NCI-H2171 (cell line): ENCODE measurements at places on chromosomes 4 and X.

DNA sequence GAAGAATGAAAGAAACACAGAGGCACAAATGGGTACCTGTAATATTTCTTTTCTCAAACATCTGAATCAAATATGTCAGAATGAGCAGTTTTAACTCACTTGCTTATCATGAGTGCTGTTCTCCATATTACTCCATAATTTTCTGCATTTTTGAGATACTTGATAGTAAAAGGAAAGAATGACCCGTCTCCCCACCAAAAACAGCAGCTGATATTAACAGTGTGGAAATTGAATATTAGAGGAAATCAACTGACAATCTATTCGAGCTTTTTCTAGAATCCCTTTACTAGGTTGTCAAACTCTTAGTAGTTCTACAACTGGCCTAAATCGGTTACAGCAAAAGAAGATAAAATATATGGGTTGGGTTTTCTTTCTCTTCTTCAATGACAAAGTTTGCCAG lies 49.9 kb upstream of the HELT start:
- DNase-seq, result no peak

DNA sequence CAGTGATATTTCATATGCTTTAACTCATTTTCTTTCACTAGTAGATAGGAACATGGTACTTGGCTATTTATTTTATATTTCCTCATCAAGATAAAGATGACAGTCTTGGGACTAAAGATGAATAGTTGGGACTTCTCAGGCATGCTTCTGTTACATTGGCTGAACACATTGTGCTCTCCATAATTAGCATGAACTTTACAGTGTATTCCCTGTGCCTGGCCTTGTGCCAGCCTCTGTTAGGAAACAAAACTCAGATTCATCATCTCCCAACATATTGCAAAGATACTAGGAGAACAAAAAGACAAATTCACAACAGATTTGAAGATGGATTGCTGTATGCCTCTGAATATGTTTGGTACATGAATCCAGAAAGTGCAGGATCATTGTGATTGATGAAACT lies 26.4 kb downstream of the GRIA2 start:
- no peak for DNase-seq

DNA sequence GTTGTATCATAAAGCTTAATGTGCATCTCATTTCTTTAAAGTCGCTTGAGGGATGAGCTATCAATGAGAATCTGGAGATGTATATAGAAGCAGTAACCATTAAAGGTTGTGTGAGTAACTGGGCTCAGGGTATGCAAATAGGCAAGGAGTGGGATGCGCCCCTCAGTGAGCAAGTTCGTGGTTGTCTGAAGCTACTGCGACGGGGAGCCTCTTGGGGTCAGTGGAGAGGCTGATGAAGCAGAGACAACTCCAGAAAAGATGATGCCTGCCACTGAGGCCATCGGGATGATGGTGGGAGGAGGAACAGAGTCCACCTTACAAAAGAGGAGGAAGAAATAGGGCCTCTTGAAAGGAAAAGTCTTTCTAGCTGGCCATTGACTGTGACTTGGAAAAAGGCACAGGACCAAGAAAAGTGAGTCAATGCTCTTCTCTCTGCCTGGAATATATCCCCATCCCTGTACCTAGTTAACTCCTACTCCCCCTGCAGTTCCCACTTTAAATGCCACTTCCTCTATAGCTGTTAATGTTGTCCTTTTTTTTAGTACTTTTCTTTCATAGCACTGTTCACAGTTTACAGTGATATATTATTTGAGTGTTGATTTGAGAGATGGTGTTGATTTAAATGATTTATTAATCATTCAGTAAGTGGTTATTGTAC lies 51.4 kb upstream of the LSM6 start:
- DNase-seq, result no peak

DNA sequence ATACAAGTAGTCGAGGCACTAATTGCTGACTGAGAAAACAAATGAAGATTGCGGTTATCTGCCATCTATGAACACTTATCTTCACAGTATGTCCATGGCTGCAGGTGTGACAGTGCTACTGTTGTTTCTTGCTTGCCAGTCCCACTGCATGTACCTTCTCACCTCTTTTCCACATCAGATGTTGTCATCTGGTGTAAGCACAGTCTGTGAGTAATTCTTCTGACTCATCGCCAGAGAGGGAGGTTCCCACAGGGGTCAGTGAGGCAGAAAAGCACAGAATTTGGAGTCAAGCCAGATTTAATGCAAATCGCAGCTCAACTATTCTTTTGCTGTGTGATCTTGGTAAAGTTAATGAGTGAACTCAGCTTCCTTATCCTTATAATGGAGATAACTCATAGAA lies 144.4 kb downstream of the GLRA2 start:
- peak; percentile 67 for DNase-seq

DNA sequence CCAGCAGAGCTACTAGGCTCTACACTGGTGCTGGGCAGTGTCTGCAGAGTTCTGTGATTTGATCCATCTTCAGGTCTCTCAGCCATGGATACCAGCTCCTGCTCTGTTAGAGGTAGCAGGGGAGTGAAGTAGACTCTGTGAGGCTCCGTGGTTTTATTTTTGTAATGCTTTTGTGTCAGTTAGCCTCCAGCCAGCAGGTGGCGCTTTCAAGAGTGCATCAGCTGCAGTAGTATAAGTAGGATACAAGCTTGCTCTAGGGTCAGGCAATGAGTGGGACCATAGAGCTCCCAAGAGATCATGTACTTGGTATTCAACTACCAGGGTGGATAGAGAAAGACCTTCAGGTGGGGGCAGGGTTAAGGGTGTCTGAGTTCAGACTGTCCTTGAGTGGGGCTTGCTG lies 362.5 kb upstream of the TRAM1L1 start:
- peak; percentile 2 for DNase-seq

GRCh38 chrX:140701480-140701879 lies 8.1 kb upstream of the LINC00632 start:
- no peak for DNase-seq

- DNase-seq, result no peak
Observed at GRCh38 chr4:176817204-176817603, 24.5 kb upstream of the VEGFC start.

DNA sequence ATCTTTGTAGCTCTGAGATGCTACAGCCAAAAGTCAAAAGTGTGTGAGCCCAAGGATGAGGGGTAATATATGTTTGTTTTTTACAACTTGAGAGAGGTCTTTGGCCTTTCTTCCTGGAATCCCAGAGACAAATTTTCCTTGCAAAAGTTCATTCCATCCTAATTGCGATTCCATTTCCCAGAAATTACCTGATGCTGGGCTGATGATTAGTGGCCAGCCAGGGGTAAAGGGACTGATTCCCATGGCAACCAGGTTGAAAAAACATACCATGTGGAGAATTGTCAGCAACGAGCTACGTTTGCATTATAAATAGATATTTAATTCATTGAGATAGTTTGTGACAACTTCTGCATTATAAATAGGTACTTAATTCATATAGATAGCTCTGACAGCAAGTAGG lies 17.8 kb downstream of the IGSF1 start:
- no peak for DNase-seq

GRCh38 chr4:39668887-39669286 lies 29.0 kb upstream of the UBE2K start:
- no peak for DNase-seq

- DNase-seq, result no peak
Observed at GRCh38 chr4:30815685-30816084, 95.5 kb downstream of the PCDH7 start.

DNA sequence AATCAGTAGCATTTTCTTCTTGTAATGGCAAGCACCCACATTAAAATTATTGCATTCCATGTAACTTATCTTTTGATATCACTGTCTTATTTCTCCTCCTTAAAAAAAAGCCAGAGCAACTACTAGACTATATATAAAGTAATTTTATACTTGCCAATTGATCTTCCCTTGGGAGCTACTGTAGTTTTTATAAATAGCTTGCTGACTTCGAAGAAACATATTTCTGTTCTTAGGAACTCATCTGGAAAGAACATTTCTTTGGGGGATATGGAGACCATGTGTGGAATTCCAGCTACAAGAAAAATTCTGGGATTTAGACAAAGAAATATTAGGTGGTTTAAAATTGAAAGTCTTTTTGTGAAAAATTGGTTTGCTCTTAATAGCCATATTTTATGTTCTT lies 94.9 kb downstream of the BMPR1B start:
- DNase-seq, result no peak

- no peak for DNase-seq
Observed at GRCh38 chrX:136636121-136636520, 11.8 kb upstream of the CD40LG start.

DNA sequence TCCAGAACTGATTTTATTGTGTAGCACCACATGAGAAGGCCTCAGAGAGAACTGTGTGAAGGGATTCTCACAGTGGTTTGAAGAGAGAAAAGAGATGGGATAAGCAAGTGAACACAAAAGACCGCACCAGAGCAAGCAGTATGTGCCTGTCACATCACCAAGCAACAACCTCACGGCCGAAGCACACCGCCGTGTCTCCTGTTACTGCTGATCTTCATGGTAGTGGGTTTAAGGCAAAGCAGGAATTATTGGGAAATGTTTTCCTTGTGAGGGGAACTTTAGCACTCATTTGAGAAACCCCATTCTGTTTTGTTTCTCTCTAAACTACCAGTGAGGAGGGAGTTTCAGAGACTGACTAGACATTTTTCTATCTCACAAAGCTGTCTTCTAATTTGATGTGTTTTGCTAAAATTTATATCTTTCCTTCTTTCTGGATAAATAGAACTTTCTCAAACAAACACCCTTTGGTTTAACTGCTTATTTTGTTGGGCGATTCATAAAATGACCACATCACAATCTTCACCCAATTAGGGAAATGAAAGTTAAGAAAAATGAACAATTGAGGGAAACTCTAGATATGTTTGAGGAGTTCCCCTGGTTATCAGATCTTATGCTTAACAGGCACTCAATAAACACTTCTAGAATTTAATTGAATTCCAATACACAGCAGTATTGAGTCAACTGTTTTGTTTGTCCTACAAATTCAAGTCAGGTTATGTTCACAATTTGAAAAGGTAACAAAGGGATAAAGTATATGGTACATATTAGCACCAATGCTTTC lies 16.5 kb downstream of the SH3KBP1 start:
- no peak for DNase-seq

GRCh38 chr4:73068491-73069337 lies 802 bp downstream of the COX18 start:
- no peak for DNase-seq

DNA sequence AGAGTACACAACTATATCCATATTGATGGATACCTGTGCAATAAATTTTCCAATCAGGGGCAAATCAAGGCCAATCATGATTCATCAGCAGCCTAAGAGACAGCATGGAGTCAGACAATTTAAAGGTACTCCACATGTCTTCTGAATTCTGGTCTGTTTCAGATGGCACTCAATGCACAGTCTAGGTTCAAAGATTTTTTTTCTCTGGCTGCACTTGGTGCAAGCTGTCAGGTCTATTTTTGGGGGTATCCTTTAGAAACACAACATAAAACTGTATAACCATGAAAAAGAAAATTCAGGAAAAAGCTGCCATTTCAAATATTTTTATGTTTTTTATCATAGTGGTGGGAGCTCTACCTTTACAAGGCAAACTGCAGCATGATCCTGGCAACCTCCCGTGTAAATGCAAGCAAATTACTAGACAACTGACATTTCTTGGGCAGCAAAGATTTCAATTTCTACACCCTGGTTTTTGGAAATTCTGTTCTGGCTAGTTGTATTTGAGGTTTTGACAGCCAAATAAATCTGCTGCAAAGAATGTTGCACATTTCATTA lies 310.3 kb downstream of the KCNIP4 start:
- no peak for DNase-seq

DNA sequence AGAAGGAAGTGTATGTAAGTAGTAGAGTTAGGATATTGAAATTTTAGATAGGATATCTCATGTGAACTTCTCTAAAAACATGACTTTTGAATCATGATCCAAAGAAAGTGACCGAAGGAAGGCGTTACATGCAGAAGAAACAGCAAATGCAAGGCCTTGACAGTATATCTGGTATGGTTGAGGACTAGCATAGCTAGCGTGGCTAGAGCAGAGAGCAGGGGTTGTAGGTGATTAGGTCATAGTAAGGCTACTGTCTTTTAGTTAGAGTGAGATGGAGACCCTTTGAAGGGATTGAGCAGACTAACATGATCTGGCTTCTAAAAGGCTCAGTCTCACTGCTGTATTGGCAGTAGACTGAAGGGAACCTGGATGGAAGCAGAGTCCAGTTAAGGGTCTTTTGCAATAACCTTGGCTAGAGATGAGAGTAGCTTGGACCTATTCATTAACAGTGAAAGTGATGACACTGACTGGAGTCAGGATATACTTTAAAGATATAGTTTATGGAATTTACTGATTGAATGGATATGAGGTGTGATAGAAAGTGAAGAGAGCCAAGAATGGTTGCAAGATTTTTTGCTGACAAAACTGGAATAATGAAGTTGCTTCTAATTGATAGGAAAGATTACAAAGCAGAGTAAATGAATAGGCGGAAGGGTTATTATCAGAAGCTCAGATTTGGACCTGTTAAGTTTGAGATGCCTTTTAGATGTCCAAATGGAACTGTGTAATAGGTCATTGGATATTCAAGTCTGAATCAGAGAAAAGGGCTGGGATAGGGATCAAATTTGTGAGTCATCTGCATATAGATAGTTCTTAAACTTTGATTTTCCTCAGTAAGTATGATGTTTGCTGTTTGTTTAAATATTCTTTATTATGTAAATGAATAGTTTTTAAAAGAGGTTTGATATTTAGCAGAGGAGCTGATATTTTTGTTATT lies 59.8 kb downstream of the MRPL1 start:
- DNase-seq, result no peak

GRCh38 chr4:5470318-5471198 lies 237.8 kb downstream of the EVC2 start:
- no peak for DNase-seq

- no peak for DNase-seq
Observed at GRCh38 chr4:96593422-96593821, 753.5 kb downstream of the PDHA2 start.

- DNase-seq, result no peak
Observed at GRCh38 chr4:165294907-165295306, 32.6 kb upstream of the MSMO1 start.

DNA sequence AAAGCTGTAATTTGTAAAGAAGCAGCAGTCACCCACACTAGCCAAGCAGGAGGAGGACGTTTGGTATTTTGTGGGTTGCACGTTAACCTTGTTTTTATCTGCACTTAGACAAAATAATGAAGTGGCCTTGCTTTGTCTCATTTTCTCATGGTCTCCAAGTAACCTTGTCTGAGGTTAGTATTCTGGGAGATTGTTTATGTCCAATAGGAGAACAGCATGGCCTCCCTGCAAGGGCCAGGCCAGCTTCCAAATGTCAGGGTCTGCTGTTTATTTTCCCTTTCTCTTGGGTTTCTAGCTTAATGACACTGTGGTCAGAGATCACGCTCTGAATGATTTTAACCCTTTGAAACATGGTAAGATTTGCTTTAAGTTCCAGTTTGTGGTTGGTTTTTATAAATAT lies 29.9 kb downstream of the PNMA6E start:
- no peak for DNase-seq

DNA sequence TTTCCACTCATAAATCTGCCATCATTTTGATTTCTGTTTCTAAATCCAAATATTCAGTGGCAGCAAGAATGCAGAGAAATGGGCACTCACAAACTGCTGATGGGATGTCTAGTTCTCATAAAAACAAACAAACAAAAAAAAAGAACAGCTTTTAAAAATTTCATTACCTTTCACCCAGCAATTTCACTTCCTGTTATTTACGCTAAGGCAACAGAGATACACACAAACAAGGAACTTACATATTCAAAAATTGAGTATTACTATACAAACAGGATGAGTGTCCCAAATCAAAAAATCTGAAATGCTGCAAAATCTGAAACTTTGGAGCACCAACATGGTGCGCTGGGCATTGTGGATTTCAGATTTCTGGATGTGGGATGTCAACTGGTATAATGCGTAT lies 36.4 kb downstream of the FAT1 start:
- DNase-seq, result no peak
